ENCODE measurements at places on chromosomes 7 and 10. TPM values are rescaled to one million over a fixed set of nuclear protein-coding genes. Genes with fewer than 3 reads are reported as not detected.

DNA sequence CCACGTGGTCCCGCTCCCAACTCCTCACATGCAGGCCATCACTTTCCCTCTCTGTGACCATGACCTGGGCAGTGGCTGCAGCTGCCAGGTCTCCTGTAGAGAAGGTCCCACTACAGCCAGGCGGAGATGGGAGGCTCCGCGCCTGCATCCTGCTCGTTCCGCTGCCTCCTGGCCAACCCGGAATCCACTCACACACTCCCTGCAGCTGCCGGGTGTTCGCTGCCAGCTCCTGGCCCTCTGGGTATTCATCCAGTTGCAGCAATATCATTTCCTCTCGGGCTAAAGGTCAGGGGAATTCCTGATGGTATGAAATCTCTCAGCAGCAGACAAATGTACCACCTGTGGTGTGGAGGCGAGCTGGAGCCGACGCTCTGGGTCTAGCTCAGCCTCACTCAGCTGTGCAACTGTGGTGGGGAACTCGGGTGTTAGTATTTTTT, 65.7 kb downstream of the TLL2 start:
- H3K4me3 ChIP-seq: no peak overlapping the region
- DNase-seq: no peak

DNA sequence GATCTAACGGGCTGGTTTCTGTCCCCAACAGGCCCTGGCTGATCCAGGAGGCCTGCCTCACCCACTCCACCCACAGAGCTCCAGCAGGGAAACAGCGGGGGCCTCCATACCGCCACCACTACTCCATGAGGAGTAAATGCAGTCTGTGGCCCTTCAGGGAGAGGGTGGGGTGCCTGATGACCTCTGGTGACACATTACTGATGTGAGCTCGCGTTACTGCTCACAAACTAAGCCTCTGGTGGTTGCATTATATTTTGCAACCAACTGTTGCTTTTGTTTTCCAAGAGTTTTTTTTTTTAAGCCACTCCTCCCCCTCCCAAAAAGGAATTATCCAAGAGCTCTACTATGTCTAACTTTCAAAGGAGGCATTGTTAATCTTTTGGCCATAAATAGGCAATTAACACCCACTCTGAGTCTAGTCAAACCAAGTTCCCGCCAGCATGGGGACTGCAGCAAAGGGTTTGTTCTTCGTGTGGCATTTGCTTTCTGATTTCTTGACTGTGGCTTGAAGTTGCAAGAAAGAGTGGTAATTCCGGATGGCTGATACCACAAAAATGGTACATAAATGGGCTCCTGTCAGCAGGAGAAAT, 72.6 kb downstream of the FAM53B start:
- DNase-seq: peak; percentile 41
- H3K4me1 ChIP-seq: peaks cover 91% of the 10 kb centered on the region
- peak overlapping the region; percentile 82 for H3K4me3 ChIP-seq
- peak overlapping the region; percentile 98 for H3K27ac ChIP-seq

DNA sequence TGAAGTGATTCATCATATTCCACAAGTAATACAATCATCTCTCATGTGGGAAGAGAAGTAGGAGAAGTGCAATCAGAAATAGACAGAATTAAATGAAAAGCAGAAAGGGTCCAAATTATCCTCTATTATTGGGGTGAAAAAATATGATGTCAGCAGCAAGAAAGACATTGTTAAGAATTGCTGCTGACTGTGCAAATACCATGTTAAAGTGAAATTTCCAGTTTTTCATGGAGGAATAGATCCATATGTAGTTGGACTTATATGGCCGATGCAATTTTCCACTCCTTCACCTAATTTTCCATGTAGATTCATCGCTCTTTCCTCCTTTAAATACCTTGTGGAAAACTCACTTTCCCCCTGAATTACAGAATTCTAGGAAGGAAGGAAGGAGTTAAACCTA, 819.8 kb downstream of the GATA3 start:
- no peak for DNase-seq
- no peak overlapping the region for H3K27ac ChIP-seq
- peaks cover 4% of the 10 kb centered on the region for H3K27me3 ChIP-seq
- no peaks in the 10 kb centered on the region for H3K4me1 ChIP-seq
- no peak overlapping the region for H3K4me3 ChIP-seq
- H3K36me3 ChIP-seq: no peaks in the 10 kb centered on the region

GRCh38 chr7:47170516-47170915, 411.4 kb downstream of the TNS3 start:
- no peak for DNase-seq
- H3K4me1 ChIP-seq: no peaks in the 10 kb centered on the region
- H3K36me3 ChIP-seq: no peaks in the 10 kb centered on the region
- no peak overlapping the region for H3K4me3 ChIP-seq

- H3K27ac ChIP-seq: peak overlapping the region; percentile 71
- H3K27me3 ChIP-seq: peaks cover 2% of the 10 kb centered on the region
- DNase-seq: no peak
- H3K4me1 ChIP-seq: peaks cover 17% of the 10 kb centered on the region
- no peaks in the 10 kb centered on the region for H3K36me3 ChIP-seq
Measured at GRCh38 chr7:30743371-30744074, 8.4 kb upstream of the INMT start.

TMEM243 gene
- polyA plus RNA-seq: 47.1 TPM

GRCh38 chr7:106317971-106318370, 33.2 kb upstream of the NAMPT start:
- no peak overlapping the region for H3K4me3 ChIP-seq
- H3K36me3 ChIP-seq: no peaks in the 10 kb centered on the region
- H3K27me3 ChIP-seq: peaks cover 8% of the 10 kb centered on the region
- H3K4me1 ChIP-seq: no peaks in the 10 kb centered on the region
- H3K27ac ChIP-seq: no peak overlapping the region

DNA sequence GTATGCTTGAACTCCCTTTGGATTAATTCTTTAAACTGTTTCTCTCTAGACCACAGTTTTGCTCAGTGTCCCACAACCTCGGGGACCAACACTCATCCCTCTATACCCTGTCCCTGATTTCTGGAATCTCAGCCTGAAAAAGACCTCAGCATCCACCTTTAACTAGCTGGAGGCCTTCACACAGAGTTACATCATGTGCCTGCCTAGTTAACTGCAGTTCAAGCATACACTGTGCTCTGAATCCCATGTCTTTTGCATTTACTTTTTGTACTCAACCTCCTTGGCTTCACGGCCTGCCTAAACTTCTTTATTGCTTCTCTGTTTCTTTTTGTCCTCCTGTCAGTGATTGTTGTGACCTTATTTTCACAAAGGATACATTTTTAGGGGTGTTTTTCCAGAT, 66.7 kb downstream of the PRKG1 start:
- H3K4me1 ChIP-seq: no peaks in the 10 kb centered on the region
- DNase-seq: no peak
- no peaks in the 10 kb centered on the region for H3K27me3 ChIP-seq
- no peak overlapping the region for H3K27ac ChIP-seq

GRCh38 chr10:20073167-20073566, 256.9 kb downstream of the PLXDC2 start:
- H3K36me3 ChIP-seq: peaks cover 38% of the 10 kb centered on the region
- no peak for DNase-seq
- H3K4me1 ChIP-seq: no peaks in the 10 kb centered on the region
- no peaks in the 10 kb centered on the region for H3K27me3 ChIP-seq
- no peak overlapping the region for H3K27ac ChIP-seq

TMEM229A gene
- polyA plus RNA-seq: not detected

SRRM3 gene
- not detected for polyA plus RNA-seq

GRCh38 chr10:121822180-121822579, 105.7 kb downstream of the ATE1 start:
- H3K36me3 ChIP-seq: no peaks in the 10 kb centered on the region
- no peak overlapping the region for H3K27ac ChIP-seq
- H3K27me3 ChIP-seq: no peaks in the 10 kb centered on the region
- H3K4me3 ChIP-seq: no peak overlapping the region
- H3K4me1 ChIP-seq: no peaks in the 10 kb centered on the region

DNA sequence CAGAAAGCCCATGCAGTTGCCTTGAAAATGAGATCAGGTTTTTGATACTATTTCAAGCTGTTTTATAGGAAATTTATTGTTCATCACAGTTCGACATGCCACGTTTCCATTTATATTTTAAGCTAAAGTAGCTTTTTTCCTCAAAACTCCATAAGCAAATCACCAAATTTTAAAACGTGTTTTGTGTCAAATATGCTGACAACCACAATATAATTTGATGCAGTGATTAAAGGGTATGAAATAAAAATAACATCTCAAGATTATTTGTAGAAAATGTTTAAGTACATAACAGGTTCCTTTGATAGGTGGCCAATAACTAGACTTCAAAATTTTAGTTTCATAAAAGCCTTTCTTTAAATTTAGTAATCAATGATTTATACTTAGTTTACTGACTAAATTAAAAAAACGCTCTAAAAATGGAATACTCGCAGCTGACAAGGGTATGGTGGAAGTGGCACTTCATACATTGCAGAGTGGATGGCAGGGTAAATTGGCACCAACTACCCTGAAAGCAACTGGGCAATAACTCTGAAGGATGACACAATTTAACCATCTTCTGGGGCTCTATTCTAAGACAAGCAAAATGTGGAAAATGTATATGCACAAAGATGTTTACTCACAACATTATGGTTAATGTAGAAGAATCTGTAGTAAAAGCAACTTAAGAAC, 481.6 kb downstream of the TNS3 start:
- no peak overlapping the region for H3K4me3 ChIP-seq
- no peak for DNase-seq
- no peak overlapping the region for H3K27ac ChIP-seq
- no peaks in the 10 kb centered on the region for H3K36me3 ChIP-seq
- H3K27me3 ChIP-seq: peaks cover 5% of the 10 kb centered on the region
- H3K4me1 ChIP-seq: no peaks in the 10 kb centered on the region

DNA sequence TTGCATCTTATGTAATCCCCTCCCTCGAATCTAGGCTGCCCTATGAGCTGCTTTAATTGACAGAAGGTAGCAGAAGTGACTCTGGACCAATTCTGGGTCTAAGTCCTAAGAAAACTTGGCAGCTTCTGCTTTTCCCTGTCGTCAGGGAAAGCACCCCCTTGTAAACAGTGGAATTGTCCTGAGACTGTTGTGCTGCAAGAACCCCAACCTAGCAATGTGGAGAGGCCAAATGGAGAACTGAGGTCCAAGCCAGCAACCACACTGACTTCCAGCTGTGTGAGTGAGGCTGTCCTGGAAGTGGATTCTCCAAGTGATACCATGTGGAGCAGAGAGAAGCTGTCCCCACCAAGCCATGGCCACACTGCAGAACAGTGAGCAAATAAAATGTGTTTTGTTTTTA, 75.5 kb downstream of the ARHGAP22 start:
- peaks cover 4% of the 10 kb centered on the region for H3K27me3 ChIP-seq
- no peaks in the 10 kb centered on the region for H3K36me3 ChIP-seq
- no peak overlapping the region for H3K27ac ChIP-seq
- no peaks in the 10 kb centered on the region for H3K4me1 ChIP-seq
- H3K4me3 ChIP-seq: no peak overlapping the region
- DNase-seq: no peak

DNA sequence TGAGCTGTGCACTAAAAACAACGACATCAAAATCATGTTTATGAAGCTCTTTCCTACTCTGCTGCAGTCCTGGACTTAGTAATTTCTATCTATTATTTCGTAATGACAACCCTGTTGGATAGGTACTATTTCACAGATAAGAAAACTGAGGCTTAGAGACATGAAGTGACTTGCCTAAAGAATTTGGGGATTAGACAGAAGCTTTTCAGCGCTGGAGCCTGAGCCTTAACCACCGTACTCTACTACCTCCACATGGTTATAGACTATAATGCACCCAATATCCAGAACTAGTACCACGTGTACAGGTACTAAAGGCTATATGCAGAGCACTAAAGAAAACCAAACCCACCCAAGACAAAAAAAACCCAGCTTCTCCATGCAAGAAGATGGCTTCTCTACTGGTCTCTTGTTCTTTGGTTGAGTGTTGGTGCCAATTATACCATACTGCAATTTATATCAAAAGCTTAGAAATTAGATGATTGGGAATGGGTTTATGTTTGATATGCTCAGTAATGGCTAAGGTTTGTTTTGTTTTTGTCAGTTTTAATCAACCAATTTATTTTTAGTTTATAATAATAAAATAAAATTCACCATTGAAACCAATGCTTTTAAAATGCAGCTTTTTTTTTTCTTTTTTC, 6.5 kb upstream of the SNX10 start:
- H3K4me3 ChIP-seq: no peak overlapping the region
- H3K4me1 ChIP-seq: no peaks in the 10 kb centered on the region
- H3K27me3 ChIP-seq: no peaks in the 10 kb centered on the region

DNA sequence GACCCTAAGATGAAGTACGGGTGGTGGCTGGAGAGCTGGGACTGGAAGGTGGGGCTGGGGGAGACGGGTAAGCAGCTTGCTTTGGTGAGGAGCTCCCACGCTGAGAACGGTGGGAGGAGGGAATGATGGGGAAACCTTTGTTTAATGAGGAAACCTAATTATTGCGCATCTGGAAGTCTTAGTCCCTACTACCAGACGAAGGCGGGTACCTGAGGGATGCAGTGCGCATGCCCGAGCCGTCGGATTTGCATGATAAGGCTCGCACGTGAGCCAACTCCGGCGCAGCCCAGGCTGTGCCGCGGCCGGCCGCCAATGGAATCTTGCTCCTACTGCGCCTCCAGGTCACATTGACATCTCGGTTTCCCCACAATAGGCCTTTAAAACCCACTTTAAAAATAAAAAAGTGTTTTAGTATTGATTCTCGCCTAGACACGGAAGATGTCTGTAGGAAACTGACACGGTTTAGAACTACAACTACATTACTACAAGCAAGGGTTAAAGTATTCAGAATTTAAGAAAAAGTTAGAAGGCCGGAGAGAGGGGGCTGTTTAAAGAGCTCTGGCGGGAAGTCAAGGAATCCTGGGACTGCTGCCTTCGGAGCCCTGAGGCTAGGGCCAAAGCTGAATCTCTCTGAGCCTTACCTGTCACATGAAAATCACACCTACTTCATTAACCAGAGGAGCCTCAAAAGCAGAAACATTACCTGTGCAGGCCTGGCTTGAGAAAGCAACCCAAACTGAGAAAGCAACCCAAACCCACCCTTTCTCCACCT, 12.1 kb upstream of the DLX6 start:
- DNase-seq: no peak
- H3K4me3 ChIP-seq: no peak overlapping the region
- H3K27ac ChIP-seq: no peak overlapping the region
- H3K36me3 ChIP-seq: no peaks in the 10 kb centered on the region
- H3K4me1 ChIP-seq: no peaks in the 10 kb centered on the region

GRCh38 chr7:127107601-127108007, 145.1 kb downstream of the GRM8 start:
- H3K27ac ChIP-seq: no peak overlapping the region
- DNase-seq: peak; percentile 17
- H3K4me3 ChIP-seq: no peak overlapping the region
- no peaks in the 10 kb centered on the region for H3K4me1 ChIP-seq
- H3K36me3 ChIP-seq: no peaks in the 10 kb centered on the region
- H3K27me3 ChIP-seq: no peaks in the 10 kb centered on the region

DNA sequence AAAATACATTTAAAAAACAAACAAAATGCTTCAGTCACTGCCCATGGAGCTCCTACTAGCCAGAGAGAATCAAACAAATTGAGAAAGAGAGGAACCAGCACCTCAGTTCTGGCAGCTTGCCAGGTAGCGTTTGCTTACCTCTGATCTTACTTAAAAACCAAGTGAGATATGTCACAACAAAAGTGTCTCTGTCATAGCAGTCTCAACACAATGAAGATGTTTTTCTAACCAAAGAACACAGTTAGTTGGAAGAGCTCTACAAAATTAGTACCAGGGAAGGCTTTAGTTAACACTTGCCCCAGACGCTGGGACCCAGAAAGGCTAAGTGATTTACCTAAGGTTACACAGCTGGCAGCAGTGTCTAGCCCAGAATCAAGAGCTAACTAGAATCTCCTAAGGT, 3.4 kb downstream of the DOCK4 start:
- no peak overlapping the region for H3K4me3 ChIP-seq
- peaks cover 33% of the 10 kb centered on the region for H3K4me1 ChIP-seq
- H3K27ac ChIP-seq: no peak overlapping the region
- no peak for DNase-seq
- no peaks in the 10 kb centered on the region for H3K36me3 ChIP-seq

UNCX gene
- not detected for polyA plus RNA-seq

CPXM2 gene
- not detected for polyA plus RNA-seq

CCDC172 gene
- not detected for polyA plus RNA-seq

RADIL gene
- polyA plus RNA-seq: not detected

PNLIPRP2 gene
- polyA plus RNA-seq: not detected
